ENCODE measurements at places on chromosomes 3 and 15. TPM values are rescaled to one million over a fixed set of nuclear protein-coding genes. Genes with fewer than 3 reads are reported as not detected.

The SERPINI2 gene
- not detected for total RNA-seq

The ZNF80 gene
- total RNA-seq, result 1.00 TPM

The MUC4 gene
- 0.39 TPM for total RNA-seq

The PDZRN3 gene
- not detected for total RNA-seq

The FGF12 gene
- not detected for total RNA-seq

The MESP2 gene
- not detected for total RNA-seq
